NB4 (cell line): ENCODE measurements at places on chromosomes 5 and 9.

GRCh38 chr5:66952153-66952552, 244.4 kb downstream of the CD180 start:
- DNase-seq = no peak

DNA sequence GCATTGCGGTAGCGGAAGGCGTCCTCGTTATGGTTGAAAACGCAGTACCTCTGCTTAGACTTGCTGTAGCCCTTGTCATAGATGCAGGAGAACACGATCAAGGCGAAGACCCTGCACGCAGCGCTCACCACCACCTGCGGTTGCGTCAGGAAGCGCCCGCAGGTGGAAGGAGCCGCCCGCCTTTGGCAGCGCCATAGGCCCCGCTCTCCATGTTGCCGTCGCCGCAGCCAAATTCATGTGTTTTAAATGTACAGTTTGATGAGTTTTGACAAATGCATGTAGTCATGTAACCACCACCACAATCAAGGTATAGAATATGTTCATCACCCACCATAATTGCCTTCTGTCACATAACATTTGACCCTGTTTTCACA, 84.9 kb upstream of the CEP78 start:
- no peak for DNase-seq

- no peak for DNase-seq
Measured at GRCh38 chr9:93655621-93656425, 79.4 kb downstream of the PHF2 start.

- no peak for DNase-seq
Measured at GRCh38 chr5:129110742-129111141, 16.2 kb downstream of the ISOC1 start.

DNA sequence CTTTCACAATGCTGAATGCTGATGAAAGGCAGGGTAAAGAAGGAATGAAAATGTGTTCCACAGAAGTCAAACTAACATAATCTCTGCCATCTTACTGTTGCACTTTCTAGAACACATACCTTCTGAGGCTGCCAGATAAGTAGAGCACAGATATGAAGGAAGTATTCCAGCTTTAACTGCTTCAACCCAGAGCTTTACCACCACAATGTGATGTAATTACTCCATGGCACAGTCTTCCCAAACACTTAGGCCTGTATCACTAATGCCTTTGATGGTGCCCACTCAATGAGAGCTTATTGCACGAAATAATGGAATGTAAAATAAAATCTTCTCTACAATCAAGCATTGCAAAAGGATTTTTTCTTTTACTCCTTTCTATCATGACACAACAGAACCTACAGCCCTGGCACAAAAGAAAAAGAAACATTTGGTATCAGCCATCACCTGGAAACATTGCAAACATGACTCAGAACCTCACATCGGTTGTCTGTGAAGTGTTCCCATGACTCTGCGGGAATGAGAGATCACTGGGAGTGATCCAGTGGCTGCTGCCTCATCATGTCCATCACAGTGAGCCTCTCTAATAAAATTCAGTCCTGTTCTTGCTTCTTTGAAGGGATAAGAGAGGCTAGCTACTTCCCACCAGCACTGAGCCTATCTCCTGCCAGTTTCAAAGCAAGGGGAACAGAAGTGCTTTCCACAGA, 385.8 kb downstream of the EFNA5 start:
- DNase-seq = no peak

GRCh38 chr9:133974631-133975341, 17.3 kb downstream of the VAV2 start:
- no peak for DNase-seq

DNA sequence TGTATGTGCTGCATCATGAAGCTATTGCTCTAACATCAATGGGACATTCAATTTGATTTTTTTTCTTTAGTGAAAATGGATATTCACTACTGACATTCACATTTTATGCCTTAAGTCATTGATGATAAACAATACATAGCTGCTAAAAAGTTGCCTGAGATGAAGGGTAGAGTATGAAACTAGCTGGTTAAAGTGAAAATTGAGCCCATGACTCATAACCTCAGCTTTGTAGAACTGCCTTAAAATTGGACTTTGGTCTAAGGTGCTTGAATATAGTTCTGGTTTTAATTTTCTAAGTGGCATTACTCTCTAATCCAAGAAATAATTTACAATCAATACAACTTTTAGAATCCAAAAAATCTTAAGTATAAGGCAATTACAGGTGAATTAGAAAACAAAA, 740.4 kb upstream of the RIOK2 start:
- DNase-seq = no peak

- DNase-seq = no peak
Measured at GRCh38 chr5:59769041-59769360, 124.5 kb downstream of the PDE4D start.
